SIG-M5 (cell line): ENCODE measurements at places on chromosomes 2 and 18.

GRCh38 chr18:62566199-62566598 lies 43.4 kb downstream of the ZCCHC2 start:
- no peak for DNase-seq

GRCh38 chr2:204434660-204435462 lies 110.4 kb upstream of the PARD3B start:
- no peak for DNase-seq

DNA sequence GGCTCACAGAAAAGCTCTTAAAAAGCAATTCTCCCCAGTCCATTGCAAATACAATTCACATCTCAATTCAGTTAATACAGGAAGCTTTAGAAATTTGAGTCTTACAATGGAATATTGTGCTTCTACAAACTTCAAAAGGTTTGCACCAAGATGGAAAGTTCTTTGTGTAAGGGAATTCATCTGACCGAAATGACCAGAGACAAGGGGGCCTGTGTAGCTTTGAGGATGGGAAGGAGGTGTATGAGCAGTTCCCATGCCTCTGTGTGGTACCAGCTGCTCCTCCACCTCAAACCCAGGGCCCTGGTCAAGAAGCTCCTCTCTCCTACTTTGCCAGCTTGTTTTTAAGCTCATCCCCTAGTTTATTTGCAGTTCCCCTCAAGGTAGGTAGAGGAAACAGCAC lies 312.8 kb upstream of the PKDCC start:
- no peak for DNase-seq

DNA sequence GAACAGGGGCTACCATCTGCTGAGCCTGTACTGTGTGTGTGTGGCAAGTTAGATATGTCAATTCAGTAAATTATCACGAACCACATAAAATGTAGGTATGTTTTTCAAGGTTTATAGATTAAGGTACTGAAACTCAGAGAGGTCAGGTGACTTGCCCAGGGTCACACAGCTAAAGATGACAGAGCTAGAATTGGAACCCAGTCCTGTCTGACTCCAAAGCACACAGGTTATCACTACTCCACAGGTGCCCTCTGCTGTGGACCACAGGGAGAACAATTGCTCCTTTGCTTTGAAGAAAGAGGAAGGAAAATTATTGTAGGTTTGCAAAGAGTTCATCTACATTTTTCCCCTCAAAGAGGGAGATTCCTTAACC lies 229.7 kb upstream of the AGAP1 start:
- no peak for DNase-seq

- DNase-seq: no peak
Observed at GRCh38 chr2:72810165-72810564, 15.7 kb downstream of the EXOC6B start.

GRCh38 chr2:84904151-84904550 lies 1.3 kb upstream of the TMSB10 start:
- no peak for DNase-seq

GRCh38 chr18:7452331-7452730 lies 114.8 kb upstream of the PTPRM start:
- no peak for DNase-seq

DNA sequence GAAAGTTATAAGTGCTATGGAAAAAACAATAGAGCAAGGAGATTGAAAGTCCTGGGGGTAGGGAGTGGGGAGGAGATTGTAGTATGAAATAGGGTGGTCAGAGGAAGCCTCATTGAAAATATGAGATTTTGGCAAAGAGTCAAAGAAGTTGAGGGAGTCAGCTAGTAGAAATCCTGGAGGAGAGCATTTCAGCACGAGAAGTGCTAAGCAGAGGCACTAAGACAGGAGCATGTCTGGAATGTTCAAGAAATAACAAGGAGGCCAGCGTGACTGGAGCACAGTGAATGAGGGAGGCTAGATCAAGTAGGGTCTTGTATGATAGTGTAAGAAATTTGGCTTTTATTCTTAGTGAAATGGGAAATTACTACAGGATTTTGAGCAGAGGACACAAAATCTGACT lies 2.1 kb upstream of the TSPYL6 start:
- DNase-seq: no peak

GRCh38 chr18:48022531-48023329 lies 92.3 kb upstream of the SMAD2 start:
- DNase-seq: peak; percentile 2

- no peak for DNase-seq
Observed at GRCh38 chr2:10452312-10452711, 4.2 kb upstream of the ODC1 start.

- DNase-seq: no peak
Observed at GRCh38 chr2:219951099-219951498, 323.7 kb downstream of the SLC4A3 start.

- no peak for DNase-seq
Observed at GRCh38 chr2:119240311-119241204, 16.9 kb downstream of the STEAP3 start.

- DNase-seq: no peak
Observed at GRCh38 chr2:98085649-98086048, 1.3 kb upstream of the VWA3B start.

GRCh38 chr2:71281950-71282349 lies 49.6 kb upstream of the ZNF638 start:
- DNase-seq: no peak

- no peak for DNase-seq
Observed at GRCh38 chr18:66048406-66048805, 297.6 kb downstream of the CDH7 start.

GRCh38 chr2:71934320-71934593 lies 213.4 kb downstream of the CYP26B1 start:
- no peak for DNase-seq

GRCh38 chr2:231985823-231986261 lies 24.3 kb downstream of the DIS3L2 start:
- no peak for DNase-seq

DNA sequence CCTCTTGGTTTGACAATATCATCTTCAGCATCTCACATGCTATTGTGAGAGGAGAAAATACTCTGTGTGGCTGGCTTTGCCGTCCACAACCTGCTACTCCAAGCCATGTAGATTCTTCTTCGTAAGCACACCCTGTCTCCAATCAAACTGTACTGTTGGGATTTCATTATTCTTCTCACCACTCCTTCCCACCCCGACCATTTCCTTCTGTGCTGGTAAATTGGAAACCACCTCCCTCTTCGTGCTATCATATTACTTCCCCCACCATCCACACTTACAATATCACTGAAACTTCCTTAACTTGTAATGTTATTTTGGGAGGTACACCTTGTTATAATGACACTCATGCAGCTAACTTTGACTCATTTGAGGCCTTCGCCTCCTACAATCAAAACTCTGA lies 3.2 kb upstream of the AGXT start:
- no peak for DNase-seq
